ENCODE measurements at places on chromosomes 7 and 10. TPM values are rescaled to one million over a fixed set of nuclear protein-coding genes. Genes with fewer than 3 reads are reported as not detected.

DNA sequence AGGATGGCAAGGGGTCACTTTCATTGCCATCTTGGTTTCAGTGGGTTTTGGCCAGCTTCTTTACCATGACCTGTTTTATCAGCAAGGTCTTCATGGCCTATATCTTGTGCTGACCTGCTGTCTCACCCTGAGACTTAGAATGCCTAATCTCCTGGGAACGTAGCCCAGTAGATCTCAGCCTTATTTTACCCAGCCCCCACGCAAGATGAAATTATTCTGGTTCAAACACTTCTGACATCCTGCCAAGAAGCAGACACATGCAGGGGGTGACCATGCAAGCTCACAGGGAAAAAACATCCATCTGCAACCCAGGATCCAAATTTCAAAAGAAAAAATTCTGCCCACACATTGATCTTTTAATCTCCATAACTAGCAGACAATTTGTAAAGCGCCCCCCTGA is 88.4 kb upstream of the EEPD1 start:
- no peak for DNase-seq

DNA sequence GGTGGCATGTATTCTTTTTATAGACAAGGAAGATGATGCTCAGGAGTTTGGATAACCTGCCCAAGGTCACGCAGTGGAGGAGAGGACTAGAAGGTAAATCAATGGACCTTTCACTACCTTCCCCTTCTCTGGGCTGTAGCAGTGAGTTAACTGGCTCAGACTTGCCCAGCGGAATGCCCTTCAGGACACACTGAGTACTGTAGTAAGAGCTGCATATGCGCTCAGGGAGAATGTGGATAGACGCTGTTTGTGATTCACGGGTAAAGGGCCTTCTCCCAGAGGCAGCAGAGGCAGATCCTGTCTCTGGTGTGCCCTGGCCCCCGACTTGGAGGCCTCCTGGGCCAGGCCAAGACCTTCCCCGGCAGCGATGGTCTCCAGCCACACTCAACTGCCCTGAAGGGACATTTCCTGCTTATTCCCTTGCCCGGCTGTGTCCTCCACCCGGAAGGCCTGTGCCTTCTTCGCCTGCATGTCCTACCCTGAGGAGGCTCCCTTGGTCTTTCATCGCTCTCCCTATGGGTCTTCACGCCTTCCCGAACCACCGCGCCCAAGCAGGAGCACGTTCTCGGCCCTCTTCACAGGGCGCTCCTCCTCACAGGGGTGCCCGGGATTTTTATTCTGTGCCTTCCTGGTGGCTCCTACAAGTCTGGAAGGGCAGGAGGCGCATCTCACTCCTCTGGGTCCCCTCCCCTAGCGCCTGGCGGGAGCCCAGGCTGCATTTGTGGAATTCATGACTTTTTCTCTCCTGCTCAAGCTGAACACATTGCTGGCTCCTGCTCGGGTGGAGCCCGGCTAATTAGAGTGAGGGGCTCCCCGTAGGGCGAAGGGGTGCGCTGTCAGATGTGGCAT is 1.8 kb upstream of the IKZF1 start:
- DNase-seq, result no peak

ST8SIA6 gene
- not detected for total RNA-seq

- DNase-seq, result no peak
Observed at GRCh38 chr10:110827875-110828274, 43.9 kb upstream of the PDCD4 start.

ACSL5 gene
- total RNA-seq, result 17.6 TPM

PDE6C gene
- not detected for total RNA-seq

- no peak for DNase-seq
Observed at GRCh38 chr7:51321961-51322515, 5.4 kb upstream of the COBL start.

Measured in M059J (cell line).